ENCODE measurements at places on chromosomes 16 and 17.
A peak's percentile ranks its signal among the peaks of the same experiment; 100 is the strongest.

DNA sequence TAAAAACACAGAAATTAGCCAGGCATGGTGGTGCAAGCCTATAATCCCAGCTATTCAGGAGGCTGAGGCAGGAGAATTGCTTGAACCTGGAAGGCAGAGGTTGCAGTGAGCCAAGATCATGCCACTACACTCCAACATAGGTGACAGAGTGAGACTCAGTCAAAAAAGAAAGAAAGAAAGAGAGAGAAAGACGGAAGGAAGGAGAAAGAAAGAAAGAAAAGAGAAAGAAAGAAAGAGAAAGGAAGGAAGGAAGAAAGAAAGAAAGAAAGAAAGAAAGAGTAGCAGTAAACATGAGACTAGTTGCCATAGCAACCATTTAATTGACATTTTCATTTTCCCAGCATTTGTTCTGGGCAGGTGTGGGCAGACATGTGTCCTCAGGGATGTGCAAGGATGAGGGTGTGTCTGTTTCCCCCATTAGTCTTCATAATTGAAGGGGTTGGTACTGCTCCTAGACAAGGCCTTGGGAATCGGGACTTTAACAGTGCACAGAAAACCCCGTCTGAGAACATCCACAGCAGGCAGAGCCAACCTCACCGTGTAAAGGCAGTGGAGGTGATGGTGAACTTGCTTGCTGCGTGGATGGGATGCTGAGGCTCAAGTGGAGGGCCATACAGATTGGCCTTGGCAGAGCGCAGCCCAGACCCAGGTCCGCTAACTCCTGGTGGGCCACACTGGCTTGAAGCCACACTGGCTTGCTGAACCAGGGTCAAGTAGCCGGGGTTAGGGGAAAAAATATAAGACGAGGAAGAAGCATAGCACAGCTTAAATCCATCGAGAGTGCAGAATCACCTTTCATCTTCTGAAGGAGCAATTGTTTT is 35.2 kb upstream of the KIFC3 start:
- no peak for DNase-seq

GRCh38 chr17:75512926-75513640 is 2.3 kb downstream of the CASKIN2 start:
- no peak for DNase-seq

DNA sequence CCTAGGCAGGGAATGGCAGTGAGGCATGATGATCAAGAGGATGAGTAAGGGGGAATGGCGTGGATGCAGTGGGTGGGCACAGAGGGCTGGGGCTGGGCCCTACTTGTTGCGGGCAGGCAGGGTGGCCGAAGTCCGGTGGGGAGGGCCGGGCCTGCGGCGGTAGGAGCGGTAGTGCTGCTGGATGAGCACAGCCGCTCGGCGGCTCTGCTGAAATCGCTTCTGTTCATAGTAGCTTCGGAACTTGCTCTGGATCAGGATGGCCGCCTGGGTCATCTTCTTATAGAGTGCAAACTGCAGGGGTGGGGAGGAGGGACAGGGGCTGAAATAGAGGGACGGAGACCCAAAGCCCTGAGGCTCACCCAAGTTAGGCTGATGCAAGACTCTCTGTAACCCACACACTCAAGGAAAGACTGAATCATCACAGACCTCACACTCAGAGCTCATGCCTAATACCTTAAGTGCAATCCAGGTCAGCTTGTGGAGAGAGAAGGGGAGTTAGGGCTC is 1.5 kb upstream of the SPAG7 start:
- DNase-seq: peak; percentile 72

DNA sequence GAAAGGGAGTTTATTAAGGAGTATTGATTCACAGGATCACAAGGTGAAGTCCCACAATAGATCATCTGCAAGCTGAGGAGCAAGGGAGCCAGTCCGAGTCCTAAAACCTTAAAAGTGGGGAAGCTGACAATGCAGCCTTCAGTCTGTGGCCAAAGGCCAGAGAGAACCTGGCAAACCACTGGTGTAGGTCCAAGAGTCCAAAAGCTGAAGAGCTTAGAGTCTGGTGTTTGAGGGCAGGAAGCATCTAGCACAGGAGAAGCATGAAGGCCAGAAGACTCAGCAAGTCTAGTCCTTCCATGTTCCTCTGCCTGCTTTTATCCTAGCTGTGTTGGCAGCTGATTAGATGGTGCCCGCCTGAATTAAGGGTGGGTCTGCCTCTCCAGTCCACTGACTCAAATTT is 193.0 kb downstream of the KIF2B start:
- no peak for DNase-seq

- peak; percentile 94 for DNase-seq
Observed at GRCh38 chr16:85612191-85612800, 826 bp upstream of the GSE1 start.
